ENCODE measurements at places on chromosomes 7 and 10.

DNA sequence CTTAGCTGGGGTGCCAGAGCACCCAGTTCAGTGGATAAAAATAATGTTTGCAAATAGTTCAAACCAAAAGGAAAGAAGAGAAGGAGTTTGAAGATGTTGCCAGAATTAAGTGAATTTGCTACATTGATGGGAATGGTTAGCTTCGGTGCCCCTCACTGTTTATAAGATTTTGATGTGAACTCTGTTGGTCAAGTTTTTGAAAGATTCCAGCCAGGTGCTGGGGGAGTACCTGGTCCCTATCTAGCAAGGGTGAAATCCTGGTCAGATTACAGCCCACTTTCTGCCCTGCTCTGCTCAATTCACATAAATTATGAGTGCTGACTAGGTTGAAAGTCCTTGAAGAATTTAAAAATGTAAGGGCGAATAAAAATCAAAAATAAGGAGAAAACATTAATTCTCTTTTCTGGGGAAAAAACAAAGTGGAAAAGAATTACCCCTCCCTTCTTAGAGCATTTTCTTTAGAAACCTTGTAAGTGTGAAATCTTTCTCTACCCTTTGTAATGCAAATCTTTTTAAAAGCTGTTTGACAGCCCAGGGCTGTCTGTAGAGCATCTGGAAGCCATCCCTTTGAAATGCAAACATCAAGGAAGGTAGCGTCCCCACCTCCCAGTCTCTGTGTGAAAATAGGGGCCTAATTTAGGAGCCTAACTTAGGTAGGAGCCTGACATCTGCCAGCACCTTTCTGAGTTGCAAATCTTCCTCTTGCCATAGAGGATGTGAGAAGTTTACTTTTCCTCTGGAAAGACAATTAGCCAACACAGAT lies 1.4 kb upstream of the GIMAP5 start:
- H3K4me1 ChIP-seq = no peaks in the 10 kb centered on the region
- H3K36me3 ChIP-seq = no peaks in the 10 kb centered on the region
- no peaks in the 10 kb centered on the region for H3K27me3 ChIP-seq
- DNase-seq = no peak
- H3K4me3 ChIP-seq = no peak overlapping the region

DNA sequence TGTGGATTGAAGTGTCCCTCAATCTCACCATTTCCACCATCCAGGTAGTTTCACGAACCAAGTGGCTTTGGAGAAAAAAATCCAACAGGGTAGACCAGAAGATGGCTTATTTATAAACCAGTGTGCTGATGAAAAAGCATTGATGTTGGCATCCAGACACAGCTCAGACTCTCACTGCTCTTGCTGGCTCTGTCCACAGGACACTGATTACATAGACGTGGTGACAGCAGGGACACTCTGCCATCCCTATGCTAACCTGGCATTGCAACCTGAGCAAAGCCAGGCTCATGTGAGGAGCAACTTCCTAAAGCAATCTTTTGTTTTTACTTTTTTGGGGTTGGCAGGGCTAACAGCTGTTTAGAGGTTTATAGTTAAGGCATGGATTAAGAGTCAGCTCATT lies 130.6 kb upstream of the SVIL start:
- H3K4me3 ChIP-seq = no peak overlapping the region
- H3K27ac ChIP-seq = no peak overlapping the region
- H3K4me1 ChIP-seq = peaks cover 2% of the 10 kb centered on the region
- no peaks in the 10 kb centered on the region for H3K27me3 ChIP-seq
- H3K36me3 ChIP-seq = no peaks in the 10 kb centered on the region

GRCh38 chr10:117450940-117451339 lies 75.7 kb upstream of the PDZD8 start:
- no peaks in the 10 kb centered on the region for H3K4me1 ChIP-seq
- H3K27me3 ChIP-seq = no peaks in the 10 kb centered on the region
- H3K27ac ChIP-seq = no peak overlapping the region
- no peaks in the 10 kb centered on the region for H3K36me3 ChIP-seq
- no peak for DNase-seq

- no peaks in the 10 kb centered on the region for H3K27me3 ChIP-seq
- no peak overlapping the region for H3K4me3 ChIP-seq
- peaks cover 2% of the 10 kb centered on the region for H3K4me1 ChIP-seq
- H3K36me3 ChIP-seq = no peaks in the 10 kb centered on the region
- peak; percentile 75 for DNase-seq
- H3K27ac ChIP-seq = no peak overlapping the region
These were observed 23.2 kb upstream of the ZNF32 start for GRCh38 chr10:43671659-43672531.

DNA sequence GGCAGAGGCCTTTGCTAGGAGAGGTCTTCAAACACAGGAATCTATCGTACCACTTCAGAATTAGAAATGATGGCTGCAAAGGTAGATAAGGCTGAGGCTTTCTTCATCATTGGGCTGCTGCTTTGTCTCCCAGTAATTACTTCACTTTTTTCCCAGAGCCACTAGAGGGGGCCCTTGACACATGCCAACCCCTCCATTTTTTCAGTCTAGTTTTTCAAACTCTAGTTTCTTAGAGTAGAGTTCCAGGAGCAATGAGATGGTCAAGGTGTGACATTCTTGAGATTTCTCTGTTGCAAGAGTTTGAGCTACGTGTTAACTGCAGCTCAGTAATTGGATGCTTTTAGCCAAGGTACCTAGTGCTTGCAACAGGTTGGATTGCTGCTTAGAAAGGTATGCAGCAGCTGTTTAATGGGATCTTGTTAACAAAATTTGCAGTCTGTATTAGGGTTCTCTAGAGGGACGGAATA lies 33.8 kb upstream of the RBM20 start:
- H3K36me3 ChIP-seq = peaks cover 5% of the 10 kb centered on the region
- no peak overlapping the region for H3K27ac ChIP-seq
- H3K27me3 ChIP-seq = peaks cover 11% of the 10 kb centered on the region
- DNase-seq = peak; percentile 49

GRCh38 chr7:133117452-133117851 lies 35.6 kb upstream of the CHCHD3 start:
- no peak overlapping the region for H3K4me3 ChIP-seq
- H3K4me1 ChIP-seq = no peaks in the 10 kb centered on the region

DNA sequence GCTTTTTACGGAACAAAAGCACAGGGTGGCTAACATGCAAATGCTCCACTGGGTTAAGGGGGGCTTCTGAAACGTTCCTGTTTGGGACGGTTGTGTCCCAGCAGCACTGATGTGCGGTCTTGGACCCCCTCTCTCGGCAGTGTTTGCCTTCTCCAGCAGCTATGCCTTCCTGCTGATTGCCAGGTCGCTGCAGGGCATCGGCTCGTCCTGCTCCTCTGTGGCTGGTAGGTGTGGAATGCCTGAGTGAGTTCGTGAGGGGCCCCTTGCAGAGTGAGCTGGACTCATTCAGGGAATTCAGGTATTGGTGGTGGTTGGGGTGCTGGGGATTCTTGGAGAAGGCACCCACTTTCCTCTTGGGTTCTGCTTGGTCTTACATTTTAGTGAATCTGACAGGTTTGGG lies 13.0 kb downstream of the SLC18A2 start:
- H3K27ac ChIP-seq = no peak overlapping the region
- no peaks in the 10 kb centered on the region for H3K36me3 ChIP-seq

DNA sequence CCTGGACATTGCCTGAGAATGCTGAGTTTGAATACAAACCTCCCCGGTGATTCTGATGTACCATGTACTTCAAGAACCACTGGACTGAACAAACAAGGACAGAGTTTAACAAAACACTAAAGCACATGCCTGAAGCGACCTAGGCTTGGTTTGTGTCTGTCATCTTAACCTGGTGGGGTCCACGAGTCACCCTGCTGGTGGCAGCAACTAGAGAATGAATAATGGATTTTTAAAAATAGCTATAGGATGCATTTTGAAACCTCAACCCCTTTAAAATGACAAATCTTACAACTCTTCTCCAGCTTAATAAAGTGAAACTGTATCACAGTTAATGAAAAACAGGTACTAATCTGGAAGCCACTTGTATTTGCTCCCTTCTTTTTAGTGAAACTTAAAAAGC lies 25.2 kb downstream of the CDHR3 start:
- no peak for DNase-seq
- no peak overlapping the region for H3K4me3 ChIP-seq
